ENCODE measurements at places on chromosomes 7 and 10. TPM values are rescaled to one million over a fixed set of nuclear protein-coding genes. Genes with fewer than 3 reads are reported as not detected.

Gene FRMPD2
- not detected for total RNA-seq

Gene TRIL
- total RNA-seq, result 0.58 TPM

Gene CLRN3
- total RNA-seq, result not detected

Gene ADIRF
- total RNA-seq, result 195 TPM

Gene MMS19
- total RNA-seq, result 87.3 TPM

Gene ASB4
- total RNA-seq, result not detected

Gene CYP3A4
- total RNA-seq, result not detected

Gene OR2F1
- total RNA-seq, result not detected

Gene PHYHIPL
- not detected for total RNA-seq

Gene CPA4
- 8.4 TPM for total RNA-seq

Gene CDHR1
- total RNA-seq, result not detected

Gene TRIM50
- not detected for total RNA-seq

Gene TSPAN12
- 0.73 TPM for total RNA-seq

Gene RARRES2
- total RNA-seq, result 20.7 TPM

Gene OPALIN
- not detected for total RNA-seq

Gene SH2D4B
- total RNA-seq, result not detected

Gene TMEM209
- 10.0 TPM for total RNA-seq

Gene GRID2IP
- total RNA-seq, result not detected

Gene RBM20
- total RNA-seq, result not detected

Gene HOXA7
- not detected for total RNA-seq

Measured in smooth muscle cell of trachea (primary cell).